RWPE1 (cell line): ENCODE measurements at places on chromosomes 11 and 22.

DNA sequence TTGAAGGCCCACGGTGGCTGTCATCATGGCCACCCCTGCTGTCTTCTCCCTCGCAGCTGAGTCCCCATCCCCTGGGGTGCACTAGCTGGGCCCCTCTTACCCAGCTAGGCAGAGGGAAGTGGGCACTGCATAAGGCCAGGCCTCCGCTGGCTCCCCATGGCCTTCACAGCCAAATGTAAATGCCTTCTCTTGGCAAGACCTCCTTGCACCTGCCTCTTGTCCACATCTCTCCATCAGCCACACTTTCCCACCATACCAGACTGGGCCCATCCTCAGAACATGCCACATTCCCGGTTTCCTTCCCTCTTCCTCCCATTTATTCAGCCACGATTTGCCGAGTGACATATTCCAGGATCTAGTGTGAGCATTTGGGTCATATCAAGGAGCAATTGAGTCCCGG lies 49.7 kb downstream of the NECTIN1 start:
- no peak for DNase-seq

DNA sequence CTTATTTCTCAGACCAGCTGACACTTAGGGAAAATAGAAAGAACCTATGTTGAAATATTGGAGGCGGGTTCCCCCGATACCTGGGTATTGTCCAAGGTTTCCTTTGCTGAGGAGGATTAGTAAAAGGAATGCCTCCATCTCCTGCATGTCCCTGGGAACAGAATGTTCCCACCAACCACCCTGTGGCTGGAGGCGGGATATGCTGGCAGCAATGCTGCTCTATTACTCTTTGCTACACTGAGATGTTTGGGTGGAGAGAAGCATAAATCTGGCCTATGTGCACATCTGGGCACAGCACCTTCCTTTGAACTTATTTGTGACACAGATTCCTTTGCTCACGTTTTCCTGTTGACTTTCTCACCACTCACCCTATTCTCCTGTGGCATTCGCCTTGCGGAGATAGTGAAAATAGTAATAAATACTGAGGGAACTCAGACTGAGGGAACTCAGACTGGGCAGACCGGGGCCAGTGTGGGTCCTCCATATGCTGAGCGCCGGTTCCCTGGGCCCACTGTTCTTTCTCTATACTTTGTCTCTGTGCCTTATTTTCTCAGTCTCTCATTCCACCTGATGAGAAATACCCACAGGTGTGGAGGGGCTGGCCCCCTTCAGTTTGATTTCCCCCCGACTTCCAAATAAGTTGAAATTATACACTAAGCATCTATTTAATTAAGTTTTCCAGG lies 32.1 kb downstream of the IGLL1 start:
- DNase-seq = no peak

GRCh38 chr22:41966607-41967240 lies 2.5 kb upstream of the SEPTIN3 start:
- peak; percentile 30 for DNase-seq

GRCh38 chr11:1618231-1618630 lies 3.7 kb downstream of the KRTAP5-4 start:
- DNase-seq = no peak

DNA sequence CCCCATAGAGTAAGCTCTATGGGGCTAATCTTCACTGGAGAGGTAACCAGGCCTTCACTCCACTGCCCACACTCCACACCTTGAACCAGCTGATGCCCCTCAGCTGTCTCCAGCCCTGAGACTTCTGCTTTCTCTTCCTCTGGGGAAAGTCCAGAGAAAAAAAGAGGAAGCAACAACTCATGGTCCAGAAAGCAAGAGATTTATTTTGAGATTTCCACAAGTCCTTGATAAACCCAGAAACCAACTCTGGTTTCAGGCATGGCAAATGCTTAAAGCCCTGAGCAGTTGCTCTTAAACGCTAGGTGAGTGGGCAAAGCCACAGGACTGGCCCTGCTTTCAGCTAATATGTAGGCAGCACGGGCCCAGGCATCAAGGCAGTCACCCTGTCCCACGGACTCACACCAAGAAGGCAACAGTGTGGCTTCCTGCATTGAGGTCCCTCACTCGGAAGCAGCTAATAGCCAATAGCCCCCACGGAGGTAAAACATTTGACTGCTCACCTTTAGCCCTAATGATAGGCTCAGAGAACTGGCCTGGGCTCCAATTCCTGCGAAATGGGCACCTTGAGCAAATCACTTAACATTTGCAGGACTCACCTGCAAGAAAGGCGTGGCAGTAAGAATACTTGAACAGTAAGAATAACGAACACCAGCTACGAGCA lies 4.3 kb downstream of the CYB561A3 start:
- DNase-seq = no peak
